M059J (cell line): ENCODE measurements at places on chromosomes 2 and 18. TPM values are rescaled to one million over a fixed set of nuclear protein-coding genes. Genes with fewer than 3 reads are reported as not detected.

DNA sequence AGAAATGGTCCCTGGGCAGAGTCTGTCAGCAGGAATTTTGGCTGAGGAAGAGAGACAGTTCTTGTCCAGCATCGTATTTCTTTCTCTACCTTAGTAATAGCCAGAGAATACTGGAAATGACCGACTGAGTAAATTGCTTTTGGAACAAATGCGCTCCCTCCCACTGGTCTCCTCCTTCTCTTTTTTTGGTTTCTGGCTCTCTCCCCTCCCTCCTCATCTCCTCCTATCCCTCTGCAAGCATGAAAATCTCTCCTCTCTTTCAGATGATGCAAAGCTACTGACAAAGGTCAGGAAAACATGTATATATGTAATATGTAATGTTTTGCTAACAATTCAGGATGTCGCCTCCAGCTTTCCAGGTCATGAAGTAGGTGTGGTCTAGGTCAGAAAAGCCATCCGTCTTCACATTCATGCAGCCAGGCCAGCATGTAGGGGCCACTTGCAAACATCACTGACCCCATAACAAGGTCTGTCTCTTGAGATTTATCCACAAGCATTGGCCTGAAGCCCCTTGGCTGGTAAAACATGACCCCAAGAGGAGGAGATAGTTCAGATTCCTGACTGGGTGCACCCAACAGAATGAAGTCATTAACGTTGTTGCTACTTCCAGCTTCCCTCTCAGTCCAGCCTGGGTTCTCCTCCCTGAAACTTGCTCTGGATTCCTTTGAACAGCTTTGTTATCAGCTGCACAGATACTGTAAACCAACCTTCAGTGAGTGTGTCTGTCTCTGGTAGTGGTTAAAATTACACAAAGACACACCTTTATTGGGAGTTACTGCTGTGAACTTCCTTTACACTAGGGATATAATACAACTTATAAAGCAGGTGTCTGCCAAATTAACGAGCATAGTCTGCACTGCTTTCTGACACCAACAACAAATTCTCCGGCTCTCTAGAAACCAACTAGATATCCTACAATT, 864.4 kb upstream of the KLHL29 start:
- no peak for DNase-seq

GRCh38 chr2:133421516-133422324, 146.5 kb downstream of the NCKAP5 start:
- peak; percentile 49 for DNase-seq

The UGT1A3 gene
- total RNA-seq, result not detected in 2 replicates

The MAPRE2 gene
- total RNA-seq, result 42.9 and 57.5 TPM in 2 replicates

The IL36B gene
- total RNA-seq, result not detected in 2 replicates
